ENCODE measurements at places on chromosomes 13 and 19.

DNA sequence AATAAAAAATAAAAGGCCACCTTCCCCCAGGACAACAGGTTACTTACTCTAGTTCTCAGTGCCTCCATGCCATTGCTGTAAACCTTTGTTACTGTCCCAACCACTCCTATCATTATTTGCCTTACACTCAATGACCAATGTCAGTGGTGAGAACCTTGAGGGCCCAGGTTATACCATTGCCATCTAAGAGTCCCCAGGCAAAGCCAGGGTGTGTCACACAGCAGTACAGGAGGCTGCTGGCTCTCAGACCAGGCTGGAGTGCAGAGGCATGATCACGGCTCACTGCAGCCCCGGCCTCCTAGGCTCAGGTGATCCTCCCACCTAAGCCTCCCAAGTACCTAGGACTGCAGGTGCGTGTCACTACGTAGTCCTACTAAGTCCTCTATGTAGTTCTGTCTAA lies 6.1 kb downstream of the ELAVL1 start:
- no peak for DNase-seq

DNA sequence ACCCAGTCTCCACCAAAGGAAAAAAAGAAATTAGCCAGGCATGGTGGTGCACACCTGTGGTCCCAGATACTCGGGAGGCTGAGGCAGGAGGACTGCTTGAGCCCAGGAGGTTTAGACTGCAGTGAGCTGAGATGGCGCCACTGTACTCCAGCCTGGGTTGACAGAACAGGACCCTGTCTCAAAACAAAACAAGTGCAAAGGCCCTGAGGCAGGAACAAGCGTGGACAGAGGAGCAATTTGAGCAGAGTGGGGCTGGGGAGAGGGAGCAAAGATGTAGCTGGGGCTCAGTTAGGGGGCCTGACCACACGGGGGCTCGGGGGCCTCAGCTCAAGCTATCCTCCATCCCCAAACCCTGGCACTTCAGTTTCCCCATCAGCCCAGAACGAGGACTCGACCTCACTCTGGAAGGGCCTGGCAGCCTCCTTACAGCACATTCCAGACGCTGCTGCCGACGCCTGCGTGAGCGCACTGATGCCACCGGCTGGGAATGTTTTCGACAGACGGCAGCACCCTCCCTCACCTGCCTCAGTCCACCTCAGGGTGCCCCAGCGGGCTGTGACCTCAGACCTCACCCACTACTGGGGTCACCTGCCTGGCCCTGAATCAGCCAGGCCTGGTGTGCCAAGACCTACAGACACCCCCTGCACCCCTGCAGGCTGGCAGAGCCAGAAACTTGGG lies 1.8 kb upstream of the POLRMT start:
- no peak for DNase-seq

- DNase-seq: no peak
These were observed 171.4 kb downstream of the OXGR1 start for GRCh38 chr13:96822895-96823294.

DNA sequence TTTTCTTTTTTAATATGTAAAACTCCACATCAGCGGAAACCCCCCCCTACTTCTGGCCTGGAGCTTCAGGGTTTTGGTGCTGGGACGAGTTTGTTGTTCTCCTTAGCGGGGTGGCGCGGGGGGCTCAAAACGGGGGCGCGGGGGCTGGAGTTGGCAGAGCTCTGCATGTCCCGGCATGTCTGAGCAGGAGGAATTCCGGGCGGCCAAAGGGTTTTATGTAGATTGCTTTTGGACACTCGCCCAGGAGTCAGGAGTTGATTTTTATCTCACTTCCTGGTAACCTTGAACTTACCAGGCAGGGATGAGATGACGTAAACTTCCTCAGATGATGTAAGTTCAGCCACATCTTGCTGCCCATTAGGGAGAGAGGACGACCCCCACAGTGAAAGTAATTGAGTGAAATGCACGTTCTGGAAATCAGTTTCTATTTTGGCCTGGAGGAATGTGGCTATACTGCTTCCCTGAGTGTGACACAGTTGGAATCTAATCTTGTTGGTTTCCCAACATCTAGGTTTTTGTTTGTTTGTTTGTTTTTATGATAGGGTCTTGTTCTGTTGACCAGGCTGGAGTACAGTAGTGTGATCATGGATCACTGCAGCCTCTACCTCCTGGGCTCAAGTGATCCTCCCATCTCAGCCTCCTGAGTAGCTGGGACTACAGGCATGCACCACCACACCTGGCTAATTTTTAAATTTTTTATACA lies 21.0 kb upstream of the GDF15 start:
- no peak for DNase-seq

GRCh38 chr19:15836330-15837220 lies 21.1 kb upstream of the OR10H1 start:
- peak; percentile 99 for DNase-seq

DNA sequence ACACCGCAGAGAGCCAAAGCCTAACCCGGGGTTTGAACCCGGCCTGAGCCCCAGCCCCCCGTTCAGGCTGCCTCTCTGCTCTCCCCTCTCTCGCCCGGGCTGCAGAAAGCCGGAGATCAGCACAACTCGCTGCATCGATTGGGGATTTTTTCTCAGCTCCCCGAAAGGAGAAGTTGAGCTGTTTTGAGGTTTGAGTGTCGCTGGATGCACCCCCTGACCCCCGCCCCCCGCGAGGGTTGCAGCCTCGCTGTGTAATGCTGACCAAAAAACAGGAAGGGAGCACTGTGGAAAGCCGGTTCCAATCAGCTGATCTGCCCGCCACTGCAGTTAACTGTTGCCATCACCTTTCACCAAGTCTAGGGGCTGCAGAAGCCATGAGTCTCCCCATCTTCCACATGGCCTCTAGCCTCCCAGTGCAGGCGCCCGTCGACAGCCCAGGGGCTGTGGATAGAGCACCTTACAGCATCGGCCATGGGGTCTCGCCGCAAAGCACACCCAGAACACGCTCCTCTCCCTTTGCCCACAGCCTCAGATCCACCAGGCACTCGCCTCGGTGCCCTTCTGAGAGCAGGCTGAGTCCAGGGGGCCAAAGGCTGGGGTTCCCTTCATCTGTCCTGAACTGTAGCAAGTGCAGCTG lies 34.5 kb downstream of the MYO9B start:
- DNase-seq: peak; percentile 61

GRCh38 chr13:93289053-93289452 lies 62.4 kb downstream of the GPC6 start:
- DNase-seq: no peak

DNA sequence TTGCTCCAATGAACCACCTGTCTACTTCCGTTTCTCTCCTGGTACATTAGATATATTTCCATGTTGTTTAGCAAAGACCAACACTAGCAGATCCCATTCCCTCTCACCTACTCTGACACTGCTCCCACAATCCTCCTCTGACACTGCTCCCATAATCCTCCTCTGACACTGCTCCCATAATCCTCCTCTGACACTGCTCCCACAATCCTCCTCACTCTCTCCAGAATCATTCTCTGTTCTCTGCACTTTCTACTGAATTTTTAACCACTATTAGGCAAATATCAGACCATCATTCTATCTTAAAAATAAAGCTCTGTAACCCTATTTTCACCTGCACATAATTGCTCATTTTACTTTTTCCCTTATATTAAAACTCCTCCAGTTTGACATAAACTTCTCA lies 578.5 kb upstream of the PCDH20 start:
- DNase-seq: no peak

DNA sequence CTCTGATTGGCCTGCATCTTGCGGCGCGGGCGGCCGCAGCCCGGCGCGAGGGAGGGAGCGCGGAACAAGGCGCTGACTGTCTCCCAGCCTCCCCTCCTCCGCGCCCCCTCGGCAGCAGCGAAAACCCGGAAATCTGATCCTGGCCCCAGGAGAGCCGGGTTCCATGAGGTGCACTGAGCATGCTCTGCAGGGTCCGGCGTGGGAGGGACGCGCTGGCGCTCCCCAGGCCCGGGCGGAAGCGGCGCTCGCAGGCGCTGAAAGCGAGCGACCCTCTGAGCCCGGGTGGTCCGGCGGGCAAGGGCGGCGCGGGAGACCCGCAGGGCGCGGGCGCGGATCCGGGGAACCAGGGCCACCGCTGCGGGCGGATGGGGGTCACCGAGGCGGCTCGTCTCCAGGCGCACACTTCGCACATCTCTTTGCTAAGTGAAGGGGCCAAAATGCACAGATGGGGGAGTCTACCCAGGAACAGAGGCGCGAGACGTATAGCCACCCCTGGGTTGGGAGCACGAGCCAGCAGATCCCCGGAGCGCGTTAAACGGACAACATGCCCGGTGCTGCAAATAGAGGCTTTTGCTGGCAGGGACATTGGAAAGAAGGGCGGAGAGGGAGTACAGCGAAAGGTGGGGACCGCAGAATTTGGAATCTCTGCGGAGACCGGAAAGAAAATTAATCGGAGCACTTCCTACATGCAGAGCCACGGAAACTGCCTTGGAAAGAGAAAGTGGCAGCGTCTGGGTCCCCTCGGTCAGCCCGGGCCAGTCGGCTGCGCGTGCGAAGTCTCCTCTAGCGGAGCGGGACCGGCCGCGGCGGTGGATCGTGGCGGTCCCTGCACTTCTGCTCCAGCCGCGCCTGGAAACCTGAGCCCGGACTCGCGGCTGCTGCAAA lies 510 bp upstream of the PCDH9 start:
- DNase-seq: peak; percentile 96

GRCh38 chr19:55392820-55393761 lies 7.4 kb downstream of the RPL28 start:
- no peak for DNase-seq

- DNase-seq: no peak
These were observed 7.6 kb downstream of the SERPINE3 start for GRCh38 chr13:51347099-51347498.

DNA sequence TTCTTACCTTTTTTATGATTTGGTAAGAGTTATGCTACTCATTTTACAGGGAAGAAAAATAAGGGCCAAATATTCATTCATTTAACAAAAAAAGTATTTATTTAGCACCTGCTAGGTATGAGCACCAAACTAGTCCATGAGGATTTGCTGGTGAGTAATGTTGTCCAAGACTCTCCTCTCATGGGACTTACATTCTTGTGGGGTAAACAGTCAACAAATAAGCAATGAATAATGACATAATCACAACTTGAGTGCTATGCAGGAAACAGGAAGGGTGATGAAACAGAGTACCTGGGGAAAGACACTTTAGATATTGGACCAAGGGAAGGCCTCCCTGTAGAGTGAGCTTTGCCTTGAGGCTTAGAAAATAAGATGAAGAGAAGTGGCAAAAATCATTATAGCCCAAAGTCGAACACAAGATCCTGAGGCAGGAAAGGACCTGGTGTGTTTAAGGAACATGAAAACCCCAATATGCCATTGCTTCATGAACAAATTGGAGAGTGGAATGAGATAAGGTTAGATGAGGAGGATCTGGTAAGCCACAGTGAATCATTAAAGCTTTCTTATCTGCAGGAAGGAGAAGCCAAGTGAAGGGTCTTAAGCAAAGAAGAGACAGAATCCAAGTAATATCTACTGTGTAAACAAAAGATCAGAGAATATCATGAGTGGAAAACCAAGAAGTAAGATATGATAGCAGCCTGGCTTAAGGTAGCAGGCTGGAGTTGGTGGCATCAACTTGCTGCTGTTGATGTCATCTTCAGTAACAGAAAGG lies 294.5 kb upstream of the NBEA start:
- DNase-seq: no peak

- DNase-seq: no peak
These were observed 11.0 kb downstream of the FRY start for GRCh38 chr13:32042551-32042950.

DNA sequence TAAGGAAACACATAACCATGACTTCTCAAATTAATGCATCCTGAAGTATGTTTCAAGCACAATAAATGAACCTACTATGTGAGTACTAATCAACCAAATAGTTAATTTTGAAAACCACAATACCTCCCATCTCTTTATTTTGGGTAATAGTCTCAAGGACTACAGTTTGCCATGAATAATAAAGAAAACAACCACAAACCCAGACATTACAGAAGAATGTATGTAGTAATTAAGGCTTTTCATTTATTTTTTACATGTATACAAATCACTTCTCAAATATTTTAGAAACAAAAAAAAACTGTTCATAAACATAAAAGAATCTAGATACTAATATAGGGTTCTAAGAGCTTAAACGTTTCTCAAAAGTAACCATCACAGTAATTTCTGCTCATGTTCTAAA lies 6.8 kb downstream of the KATNAL1 start:
- DNase-seq: no peak

- DNase-seq: no peak
These were observed 4.8 kb upstream of the IFI30 start for GRCh38 chr19:18168673-18169381.

DNA sequence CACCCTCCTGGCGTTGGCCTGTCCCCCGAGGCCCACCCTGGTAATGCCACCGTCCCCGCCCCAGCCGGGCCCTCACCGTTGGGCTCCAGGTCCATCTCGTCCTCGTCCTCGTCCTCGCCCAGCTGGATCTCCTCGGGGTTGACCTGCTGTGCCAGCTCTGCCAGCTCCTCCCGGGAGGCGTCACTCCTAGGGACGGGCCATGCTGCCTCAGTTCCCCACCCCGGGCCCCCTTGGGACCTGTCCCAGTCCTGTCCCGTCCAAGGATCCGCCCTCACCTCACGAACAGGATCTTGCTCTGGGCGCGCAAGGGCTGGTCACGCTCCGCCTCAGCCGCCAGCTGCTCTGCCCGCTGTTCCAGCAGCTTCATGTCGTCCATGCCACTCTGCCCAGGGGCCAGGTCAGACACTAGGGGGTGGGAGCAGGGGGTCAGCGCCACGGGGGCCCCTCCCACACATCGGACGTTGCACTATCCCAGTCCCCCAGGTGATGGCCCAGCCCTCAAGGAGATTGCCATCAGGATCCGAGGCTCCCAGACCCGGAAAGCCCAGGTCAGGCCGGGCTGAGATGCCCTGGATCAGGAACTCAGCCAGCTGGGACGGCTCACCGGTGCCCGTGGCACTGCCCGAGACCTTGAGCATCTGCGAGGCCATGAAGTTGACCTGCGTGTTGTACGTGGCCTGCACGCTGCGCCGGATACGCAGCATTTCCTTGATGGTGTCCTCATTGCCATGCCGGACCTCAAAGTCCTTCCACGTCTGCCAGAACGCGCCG lies 9.5 kb downstream of the XAB2 start:
- DNase-seq: no peak

- no peak for DNase-seq
These were observed 36.7 kb downstream of the ZAR1L start for GRCh38 chr13:32278426-32278825.

- no peak for DNase-seq
These were observed 9.9 kb upstream of the MKNK2 start for GRCh38 chr19:2060884-2061494.

GRCh38 chr13:66659286-66659685 lies 570.9 kb downstream of the PCDH9 start:
- DNase-seq: no peak

DNA sequence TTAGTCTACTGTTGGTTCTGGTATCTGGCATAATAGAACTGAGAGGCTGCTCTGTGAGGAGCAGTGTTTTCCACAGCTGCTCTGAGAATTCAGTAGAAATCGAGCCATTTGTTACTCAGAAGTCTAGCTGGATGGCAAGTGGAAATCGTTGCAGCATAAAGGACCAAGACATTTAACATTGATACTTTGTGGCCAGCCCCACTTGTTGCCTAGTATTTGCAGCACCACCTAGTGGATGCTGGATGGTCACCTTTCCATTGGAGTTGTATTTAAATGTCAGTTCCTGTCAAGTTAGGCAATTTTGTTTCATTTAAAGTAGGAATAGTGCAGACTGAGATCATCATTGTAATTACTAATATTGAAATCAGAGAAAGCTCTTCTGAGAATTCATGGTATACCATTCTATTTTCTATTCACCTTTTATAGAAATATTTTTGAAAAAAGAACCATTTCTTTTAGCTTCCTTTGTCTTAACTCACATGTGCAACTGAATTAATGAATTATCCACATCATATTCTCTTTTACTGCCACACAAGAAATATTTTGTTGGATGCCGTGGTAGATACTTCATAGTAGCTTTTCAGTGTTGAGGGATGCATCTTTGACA lies 64.6 kb downstream of the PDS5B start:
- DNase-seq: peak; percentile 87
